ENCODE measurements at places on chromosomes 16 and 17.
A peak's percentile ranks its signal among the peaks of the same experiment; 100 is the strongest.

GRCh38 chr17:31499771-31500554, 108.5 kb downstream of the RAB11FIP4 start:
- DNase-seq: no peak

DNA sequence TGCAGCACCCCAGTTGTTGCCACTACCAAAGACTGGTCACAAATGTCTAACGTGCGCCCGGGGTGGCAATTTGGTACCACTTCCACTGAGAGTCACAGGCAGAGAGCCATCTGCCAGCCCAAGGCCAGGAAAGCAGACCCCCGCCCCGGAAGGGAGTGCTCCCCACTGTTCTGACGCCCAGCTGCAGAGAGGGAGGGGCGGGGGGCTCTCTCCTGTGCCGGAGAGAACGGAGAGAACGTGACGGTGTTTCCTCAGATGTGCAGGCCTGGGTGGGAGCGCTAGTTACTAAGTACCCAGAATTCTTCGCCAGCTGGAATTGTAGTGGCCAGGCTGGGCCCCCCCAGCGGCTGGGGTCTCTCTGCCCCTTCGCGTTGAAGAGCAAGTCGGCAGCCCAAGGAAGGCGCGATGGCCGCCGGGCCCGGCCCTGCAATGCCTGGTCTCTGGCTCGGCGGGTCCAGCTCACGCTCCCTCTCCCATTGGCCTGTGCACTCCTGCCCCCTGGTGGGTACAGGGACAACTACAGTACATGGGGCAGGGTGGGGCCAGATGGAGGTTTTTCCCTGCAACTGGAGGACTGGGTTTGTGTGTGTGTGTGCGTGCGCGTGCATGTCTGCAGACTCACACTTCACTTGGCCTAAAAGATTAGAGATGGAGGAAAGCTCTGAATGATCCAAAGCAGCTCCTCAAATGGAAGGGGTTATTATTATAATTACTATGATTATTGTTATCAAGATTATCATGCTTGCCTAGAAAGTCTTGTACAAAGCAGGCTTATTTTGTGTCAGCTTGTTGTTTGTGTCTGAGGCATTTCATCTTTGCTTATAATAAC, 107.1 kb downstream of the AMFR start:
- peak; percentile 89 for DNase-seq

DNA sequence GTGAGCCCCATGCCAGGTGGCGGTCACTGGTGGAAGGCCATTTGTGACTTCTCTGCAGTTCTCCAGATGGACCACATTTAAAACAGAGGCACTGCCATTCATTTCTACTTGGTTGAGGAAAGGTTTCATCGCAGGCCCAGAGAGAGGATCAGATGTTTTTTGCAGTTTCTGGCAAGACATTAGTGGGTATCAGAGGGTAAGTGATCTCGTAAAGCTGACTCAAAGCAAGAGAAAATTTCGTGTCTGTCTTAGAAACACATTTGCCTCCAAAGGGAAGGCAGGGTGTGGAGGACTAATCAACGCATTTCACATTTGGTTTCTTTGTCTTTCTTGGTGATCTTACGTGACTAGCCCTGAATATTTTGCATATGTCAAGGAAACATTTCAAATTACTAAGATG, 81.8 kb downstream of the PRKCB start:
- DNase-seq: no peak

GRCh38 chr16:82055117-82055516, 20.1 kb downstream of the HSD17B2 start:
- DNase-seq: no peak

GRCh38 chr17:385178-385835, 32.7 kb upstream of the RPH3AL start:
- DNase-seq: peak; percentile 50

DNA sequence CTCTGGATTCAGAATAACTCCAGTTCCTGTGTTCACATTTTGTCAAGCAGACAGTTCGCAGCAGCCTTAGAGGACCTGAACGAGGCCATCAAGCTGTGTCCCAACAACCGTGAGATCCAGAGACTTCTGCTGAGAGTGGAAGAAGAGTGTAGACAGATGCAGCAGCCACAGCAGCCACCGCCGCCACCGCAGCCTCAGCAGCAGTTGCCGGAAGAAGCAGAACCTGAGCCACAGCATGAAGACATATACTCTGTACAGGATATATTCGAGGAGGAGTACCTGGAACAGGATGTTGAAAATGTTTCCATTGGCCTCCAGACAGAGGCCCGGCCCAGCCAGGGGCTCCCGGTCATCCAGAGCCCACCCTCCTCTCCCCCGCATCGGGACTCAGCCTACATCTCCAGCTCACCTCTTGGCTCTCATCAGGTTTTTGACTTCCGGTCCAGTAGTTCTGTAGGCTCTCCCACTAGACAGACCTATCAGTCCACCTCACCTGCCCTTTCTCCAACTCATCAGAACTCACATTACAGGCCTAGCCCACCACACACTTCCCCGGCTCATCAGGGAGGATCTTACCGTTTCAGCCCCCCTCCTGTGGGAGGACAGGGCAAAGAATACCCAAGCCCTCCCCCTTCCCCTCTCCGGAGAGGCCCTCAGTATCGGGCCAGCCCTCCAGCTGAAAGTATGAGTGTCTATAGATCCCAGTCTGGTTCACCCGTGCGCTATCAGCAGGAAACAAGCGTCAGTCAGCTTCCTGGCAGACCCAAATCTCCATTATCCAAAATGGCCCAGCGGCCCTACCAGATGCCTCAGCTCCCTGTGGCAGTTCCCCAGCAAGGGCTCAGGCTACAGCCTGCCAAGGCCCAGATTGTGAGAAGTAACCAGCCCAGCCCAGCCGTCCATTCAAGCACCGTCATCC, 25.9 kb downstream of the CYB561 start:
- peak; percentile 78 for DNase-seq
